ENCODE measurements at places on chromosomes 11 and 22.

DNA sequence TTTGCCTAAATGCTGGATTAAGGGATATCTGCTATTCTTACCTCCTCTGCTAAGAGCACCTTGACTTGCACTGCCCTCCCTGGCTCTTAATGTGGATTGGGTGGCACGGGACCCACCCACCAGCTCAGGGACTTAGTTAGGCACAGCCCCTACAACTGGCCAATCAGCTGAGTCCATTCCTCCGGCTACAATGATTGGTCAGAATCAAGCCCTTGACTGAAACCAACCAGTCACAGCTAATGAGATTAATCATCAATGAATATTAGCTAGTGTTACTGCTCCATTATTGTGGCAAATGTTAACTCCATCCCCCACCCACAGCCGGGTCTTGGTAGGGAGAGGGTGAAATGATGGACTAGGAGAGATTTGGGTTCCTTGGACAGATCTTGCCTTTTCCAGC, 328.0 kb downstream of the MN1 start:
- DNase-seq = no peak

- no peak for DNase-seq
Measured at GRCh38 chr11:118961189-118961588, 5.1 kb downstream of the UPK2 start.

- DNase-seq = no peak
Measured at GRCh38 chr22:23068096-23068831, 2.1 kb upstream of the GNAZ start.

- DNase-seq = no peak
Measured at GRCh38 chr11:94794287-94795168, 26.4 kb downstream of the AMOTL1 start.

DNA sequence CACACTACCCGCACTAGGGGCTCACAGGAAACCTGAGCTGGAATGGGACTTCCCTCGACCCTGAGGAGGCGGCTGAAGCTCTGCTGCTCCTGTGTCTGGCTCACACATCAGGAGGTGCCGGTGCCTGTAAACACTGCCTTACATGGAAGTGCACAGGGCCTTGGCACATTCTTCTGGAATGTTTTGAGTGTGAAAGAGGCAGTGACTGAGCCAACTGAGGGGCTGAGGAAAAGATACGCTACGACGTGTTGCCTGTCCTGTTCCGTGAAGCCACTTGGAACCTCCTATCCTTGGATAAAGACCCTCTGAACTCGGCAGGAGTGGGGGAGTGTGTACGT, 10.5 kb downstream of the TXN2 start:
- DNase-seq = no peak

GRCh38 chr11:12606597-12606996, 67.6 kb upstream of the TEAD1 start:
- DNase-seq = no peak

DNA sequence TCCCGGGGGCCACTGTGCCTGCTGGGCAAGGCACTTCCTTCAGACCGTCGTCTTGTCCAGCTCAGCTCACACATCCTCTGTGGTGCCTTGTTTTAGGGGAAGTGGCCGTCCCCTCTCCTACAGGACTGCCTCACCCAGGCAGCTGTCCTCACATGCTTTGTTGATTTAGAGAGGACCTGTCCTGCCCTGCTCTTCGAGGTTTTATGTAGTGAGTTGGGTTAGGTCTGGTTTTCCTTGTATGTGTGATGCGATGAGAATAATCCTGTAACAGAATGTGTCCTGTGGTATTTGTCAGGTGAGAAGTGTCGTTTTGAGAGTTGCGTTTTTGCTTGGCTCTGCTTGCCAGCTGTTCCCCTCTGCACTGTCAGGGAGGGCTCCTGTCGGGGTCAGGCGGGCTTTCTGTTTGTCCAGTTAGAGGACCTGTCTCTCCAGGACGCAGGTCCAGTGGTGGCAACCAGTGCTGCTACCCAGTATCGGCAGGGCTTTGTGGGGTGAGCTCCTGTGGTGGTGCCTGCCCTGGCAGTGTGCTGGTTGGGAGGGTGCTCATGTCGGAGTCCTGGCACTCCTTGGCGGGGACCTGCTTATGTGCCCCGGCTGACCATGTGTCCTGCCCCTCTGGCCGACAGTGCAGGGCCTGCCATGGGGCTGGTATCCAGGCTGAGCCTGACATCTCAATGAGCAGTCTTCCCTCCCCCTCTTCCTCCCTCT, 41.3 kb downstream of the MUC6 start:
- DNase-seq = no peak

- DNase-seq = no peak
Measured at GRCh38 chr11:2300936-2301630, 635 bp downstream of the C11orf21 start.

DNA sequence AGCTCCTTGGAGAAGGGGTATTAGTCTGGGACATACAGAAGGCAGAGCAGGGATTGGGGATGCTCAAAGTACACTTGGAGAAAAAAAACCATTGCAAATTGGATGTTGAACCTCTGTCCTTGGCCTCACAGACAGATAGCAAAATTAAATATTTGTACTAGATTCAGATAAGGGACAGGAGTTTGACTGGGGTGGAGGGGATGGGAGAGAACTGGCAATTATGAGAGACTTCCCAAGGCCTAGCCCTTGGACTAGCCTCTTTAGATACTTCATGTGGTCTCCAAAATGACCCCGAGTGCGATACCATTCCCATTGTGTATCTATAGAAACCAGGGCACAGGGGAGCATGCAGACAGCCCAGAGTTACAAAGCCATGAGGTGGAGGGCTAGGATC, 15.5 kb downstream of the DGAT2 start:
- no peak for DNase-seq

- DNase-seq = no peak
Measured at GRCh38 chr11:45423475-45424120, 137.5 kb upstream of the SYT13 start.

GRCh38 chr11:92558323-92558722, 333.7 kb downstream of the FAT3 start:
- DNase-seq = no peak

Data from GM12864 (cell line).